ENCODE measurements at places on chromosomes 2 and 18. TPM values are rescaled to one million over a fixed set of nuclear protein-coding genes. Genes with fewer than 3 reads are reported as not detected.

Gene TXNDC2
- not detected for total RNA-seq

Gene PLA2R1
- total RNA-seq: 0.97 TPM

Gene WDR12
- total RNA-seq: 69.8 TPM

Gene ZNG1B
- total RNA-seq: 29.3 TPM

Gene CEP76
- 5.7 TPM for total RNA-seq

DNA sequence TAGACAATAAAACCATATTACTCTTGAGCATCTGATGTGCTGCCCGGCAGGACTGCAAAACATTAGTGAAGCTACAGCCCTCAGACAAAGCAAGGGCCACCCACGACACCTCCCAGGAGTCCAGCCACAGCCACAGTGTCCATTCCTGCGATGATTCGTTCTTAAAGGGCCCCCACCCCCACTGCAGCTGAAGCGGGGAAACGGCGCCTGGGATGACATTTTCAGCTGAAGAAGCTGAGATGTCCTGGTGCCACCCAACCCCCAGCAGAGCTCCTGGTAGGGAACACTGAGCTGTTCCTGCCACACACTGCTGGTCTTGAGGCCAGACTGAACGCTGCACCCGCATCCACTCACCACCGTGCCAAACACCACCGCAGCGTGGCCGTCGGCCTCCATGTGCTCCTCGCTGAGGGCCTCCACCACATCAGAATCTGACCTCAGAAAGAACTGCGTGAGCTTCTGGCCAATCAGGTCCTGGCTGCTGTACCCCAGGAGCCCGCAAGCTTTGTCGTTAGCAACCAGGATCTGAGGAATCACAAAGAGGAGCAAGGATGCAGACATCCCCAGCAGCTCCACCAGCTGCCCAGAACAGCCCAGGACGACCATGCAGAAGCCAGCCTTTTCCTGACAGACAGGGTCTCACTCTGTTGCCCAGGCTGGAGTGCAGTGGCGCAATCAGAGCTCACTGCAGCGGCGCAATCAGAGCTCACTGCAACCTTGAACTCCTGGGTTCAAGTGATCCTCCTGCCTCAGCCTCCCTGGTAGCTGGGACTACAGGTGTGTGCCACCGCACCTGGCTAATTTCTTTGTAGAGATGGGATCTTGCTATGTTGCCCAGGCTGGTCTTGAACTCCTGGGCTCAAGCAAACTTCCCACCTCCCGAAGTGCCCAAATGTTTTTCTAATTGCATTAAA is 9.5 kb downstream of the PASK start:
- H3K4me1 ChIP-seq: no peaks in the 10 kb centered on the region
- peak; percentile 29 for DNase-seq
- H3K27me3 ChIP-seq: no peaks in the 10 kb centered on the region
- no peaks in the 10 kb centered on the region for H3K36me3 ChIP-seq
- no peak overlapping the region for H3K4me3 ChIP-seq

GRCh38 chr2:19631871-19632270 is 269.9 kb downstream of the TTC32 start:
- no peaks in the 10 kb centered on the region for H3K36me3 ChIP-seq
- no peak overlapping the region for H3K4me3 ChIP-seq
- DNase-seq: no peak
- no peaks in the 10 kb centered on the region for H3K4me1 ChIP-seq
- no peaks in the 10 kb centered on the region for H3K27me3 ChIP-seq

GRCh38 chr18:56637176-56637575 is 1.2 kb downstream of the TXNL1 start:
- no peaks in the 10 kb centered on the region for H3K36me3 ChIP-seq
- H3K27ac ChIP-seq: peak overlapping the region; percentile 99
- H3K4me1 ChIP-seq: peaks cover 32% of the 10 kb centered on the region
- DNase-seq: no peak
- H3K27me3 ChIP-seq: no peaks in the 10 kb centered on the region

DNA sequence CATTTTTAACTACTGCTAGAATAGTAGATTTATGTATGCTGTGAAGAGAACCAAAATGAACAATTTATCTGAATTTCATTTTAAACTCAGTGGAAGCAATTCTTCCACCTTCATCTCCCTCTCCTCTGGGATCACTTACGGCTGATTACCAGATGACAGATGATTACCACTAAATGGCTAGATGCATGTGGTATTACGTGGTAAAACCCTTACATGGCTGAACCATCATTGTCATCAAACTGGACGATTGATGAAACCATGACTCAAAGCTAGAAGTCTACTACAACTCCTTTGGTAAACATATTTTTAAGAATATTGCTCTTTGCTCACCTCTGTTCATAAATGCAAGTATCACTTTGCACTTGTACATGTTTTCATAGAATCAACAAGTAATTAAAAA is 48.5 kb upstream of the DOCK10 start:
- DNase-seq: no peak
- no peaks in the 10 kb centered on the region for H3K4me1 ChIP-seq
- no peaks in the 10 kb centered on the region for H3K27me3 ChIP-seq
- H3K36me3 ChIP-seq: no peaks in the 10 kb centered on the region

GRCh38 chr2:229378386-229378785 is 107.3 kb upstream of the PID1 start:
- H3K4me1 ChIP-seq: no peaks in the 10 kb centered on the region
- no peak overlapping the region for H3K27ac ChIP-seq
- no peak overlapping the region for H3K4me3 ChIP-seq

DNA sequence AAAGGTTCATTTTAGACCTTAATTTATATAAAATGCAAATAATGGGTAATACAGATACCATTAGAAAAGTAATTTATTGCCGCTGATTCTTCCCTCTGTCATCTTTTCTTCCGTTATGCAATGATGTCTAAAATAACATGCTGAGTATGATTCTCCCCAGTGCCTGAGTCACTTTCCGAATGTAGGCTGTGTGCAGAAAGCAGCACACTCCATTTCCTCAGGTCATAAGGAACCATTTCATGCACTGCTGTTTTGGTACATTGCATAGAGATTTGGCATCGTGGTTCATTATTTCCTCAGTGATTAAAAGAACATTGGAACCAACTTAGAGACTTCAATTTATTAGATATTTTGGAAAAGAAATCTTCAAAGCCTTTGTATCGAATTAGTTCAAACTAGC is 173.5 kb downstream of the CDH2 start:
- H3K27ac ChIP-seq: no peak overlapping the region
- H3K4me3 ChIP-seq: no peak overlapping the region
- no peaks in the 10 kb centered on the region for H3K36me3 ChIP-seq

DNA sequence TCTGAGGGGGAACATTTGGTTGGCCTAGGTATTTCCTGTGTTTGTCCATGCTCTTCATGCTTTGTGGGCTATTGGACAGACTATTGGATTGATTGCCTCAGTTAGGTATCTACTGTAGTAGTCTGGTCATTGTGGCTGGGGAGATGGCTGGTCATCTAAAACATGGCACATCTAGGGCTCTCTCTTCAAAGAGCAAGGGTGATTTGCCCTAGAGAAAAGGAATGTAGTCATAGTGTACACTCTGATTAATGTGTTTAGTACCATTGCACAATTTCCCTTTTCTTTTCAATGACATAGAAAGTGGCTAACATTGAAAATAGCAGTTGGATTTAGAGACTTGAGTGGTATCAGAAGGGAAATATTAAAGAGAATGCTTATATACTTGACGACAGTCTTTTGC is 114.3 kb downstream of the LCLAT1 start:
- no peak overlapping the region for H3K4me3 ChIP-seq
- H3K27me3 ChIP-seq: no peaks in the 10 kb centered on the region
- no peak for DNase-seq
- no peaks in the 10 kb centered on the region for H3K4me1 ChIP-seq
- no peak overlapping the region for H3K27ac ChIP-seq

DNA sequence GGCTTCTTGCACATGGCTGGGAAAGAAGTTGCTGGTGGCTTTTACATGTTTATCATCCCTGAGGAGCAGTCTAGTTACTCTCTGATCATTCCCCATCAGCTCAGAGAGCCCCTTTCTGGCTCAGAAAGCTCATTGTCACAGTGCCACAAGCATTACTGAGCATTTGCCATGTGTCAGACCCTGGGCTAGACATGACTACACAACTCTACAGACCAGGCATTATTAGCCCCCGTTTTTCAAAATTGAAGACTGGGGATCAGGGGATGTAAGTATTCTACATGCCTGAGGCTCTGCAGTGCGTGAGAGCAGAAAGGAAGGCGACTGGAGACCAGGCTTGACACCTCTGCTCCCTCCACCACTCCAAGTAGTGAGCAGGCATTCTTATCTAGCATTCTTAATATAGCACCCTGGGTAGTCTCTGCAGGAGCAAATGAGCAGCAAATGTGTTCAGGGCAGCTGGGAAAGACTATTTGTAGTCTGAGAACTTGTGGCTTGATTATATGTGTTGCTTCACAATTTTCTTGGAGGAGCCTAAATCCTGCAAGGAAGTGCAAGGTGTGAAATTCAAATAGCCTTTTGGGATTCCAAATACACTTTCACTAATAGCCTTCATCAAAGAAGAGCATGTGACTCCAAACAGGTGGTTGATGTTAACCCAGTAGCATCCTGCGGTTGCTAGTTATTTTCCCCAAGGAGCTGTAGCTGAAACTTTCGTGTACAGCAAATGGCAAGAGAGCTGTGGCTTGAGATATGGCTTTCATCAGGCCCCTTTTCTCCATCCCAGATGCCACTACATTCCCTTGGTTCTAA is 143.2 kb downstream of the DDX1 start:
- no peak overlapping the region for H3K4me3 ChIP-seq
- H3K4me1 ChIP-seq: peaks cover 17% of the 10 kb centered on the region
- no peak for DNase-seq
- H3K36me3 ChIP-seq: no peaks in the 10 kb centered on the region
- no peaks in the 10 kb centered on the region for H3K27me3 ChIP-seq

- no peak for DNase-seq
- H3K27ac ChIP-seq: no peak overlapping the region
- no peak overlapping the region for H3K4me3 ChIP-seq
- H3K36me3 ChIP-seq: no peaks in the 10 kb centered on the region
These were observed 824.9 kb downstream of the GALR1 start for GRCh38 chr18:78074400-78075020.

DNA sequence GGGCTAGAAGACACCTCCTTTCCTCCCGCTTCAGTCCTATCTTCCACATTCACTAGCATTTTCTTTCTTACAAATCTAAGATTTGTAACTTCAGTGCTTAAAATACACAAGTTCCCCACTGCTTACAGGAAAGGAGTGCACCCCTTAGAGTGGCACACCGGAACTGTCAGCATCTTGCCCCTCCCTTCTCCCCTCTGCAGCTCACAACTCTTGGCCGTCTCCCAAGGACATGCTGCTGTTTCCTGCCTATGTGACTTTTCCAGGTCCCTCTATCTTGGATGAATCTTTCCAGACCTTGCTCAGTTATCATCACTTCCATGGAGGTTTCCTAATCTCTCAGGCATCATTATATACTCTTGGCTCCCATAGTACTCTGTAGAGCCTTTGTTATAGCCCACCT is 334.8 kb downstream of the CELF4 start:
- no peak overlapping the region for H3K27ac ChIP-seq
- H3K36me3 ChIP-seq: no peaks in the 10 kb centered on the region
- H3K4me3 ChIP-seq: no peak overlapping the region
- no peaks in the 10 kb centered on the region for H3K27me3 ChIP-seq
- DNase-seq: no peak
- no peaks in the 10 kb centered on the region for H3K4me1 ChIP-seq

GRCh38 chr18:26487437-26487836 is 60.9 kb downstream of the KCTD1 start:
- H3K4me3 ChIP-seq: no peak overlapping the region
- no peak overlapping the region for H3K27ac ChIP-seq
- H3K36me3 ChIP-seq: no peaks in the 10 kb centered on the region
- no peaks in the 10 kb centered on the region for H3K4me1 ChIP-seq
- H3K27me3 ChIP-seq: no peaks in the 10 kb centered on the region
- no peak for DNase-seq

- no peak overlapping the region for H3K27ac ChIP-seq
- no peak for DNase-seq
- H3K36me3 ChIP-seq: no peaks in the 10 kb centered on the region
- no peak overlapping the region for H3K4me3 ChIP-seq
These were observed 87.8 kb upstream of the BCL2L11 start for GRCh38 chr2:111032721-111033429.

- H3K4me3 ChIP-seq: no peak overlapping the region
- peaks cover 5% of the 10 kb centered on the region for H3K4me1 ChIP-seq
- H3K36me3 ChIP-seq: peaks cover 45% of the 10 kb centered on the region
- no peak overlapping the region for H3K27ac ChIP-seq
- no peaks in the 10 kb centered on the region for H3K27me3 ChIP-seq
These were observed 69.6 kb downstream of the TRAPPC12 start for GRCh38 chr2:3449086-3449485.

DNA sequence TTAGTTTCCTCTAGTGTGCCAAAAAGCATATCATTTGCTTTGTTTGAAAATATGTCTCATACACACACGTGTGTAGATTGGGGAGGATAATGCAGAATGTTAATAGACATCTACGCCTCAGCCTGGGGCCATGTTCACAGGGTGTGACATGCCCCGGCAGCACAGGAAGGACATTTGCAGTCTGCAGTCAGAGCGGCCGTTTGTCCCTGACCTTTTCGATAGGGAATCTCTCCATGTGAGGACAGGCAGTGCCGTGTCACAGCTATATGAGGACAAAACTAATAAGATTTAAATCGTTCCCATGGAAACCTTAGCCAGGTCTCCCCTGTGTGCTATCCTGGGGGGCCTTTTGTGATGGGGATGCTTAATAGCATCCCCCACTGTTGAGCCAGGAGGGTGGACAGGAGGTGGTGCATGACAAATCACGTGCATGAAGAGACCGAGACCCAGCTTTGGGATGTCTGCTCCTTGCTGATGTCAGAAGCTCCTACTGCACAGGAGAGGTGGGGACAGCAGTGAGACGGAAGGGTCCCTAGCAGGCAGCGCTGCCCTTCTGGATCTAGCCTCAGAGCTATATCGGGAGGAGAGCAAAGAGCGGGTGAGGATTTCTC is 100.6 kb downstream of the RNF144A start:
- H3K27me3 ChIP-seq: no peaks in the 10 kb centered on the region
- H3K4me1 ChIP-seq: peaks cover 75% of the 10 kb centered on the region
- H3K36me3 ChIP-seq: no peaks in the 10 kb centered on the region
- peak overlapping the region; percentile 85 for H3K27ac ChIP-seq
